ENCODE measurements at places on chromosomes 2 and 18.
A peak's percentile ranks its signal among the peaks of the same experiment; 100 is the strongest.

DNA sequence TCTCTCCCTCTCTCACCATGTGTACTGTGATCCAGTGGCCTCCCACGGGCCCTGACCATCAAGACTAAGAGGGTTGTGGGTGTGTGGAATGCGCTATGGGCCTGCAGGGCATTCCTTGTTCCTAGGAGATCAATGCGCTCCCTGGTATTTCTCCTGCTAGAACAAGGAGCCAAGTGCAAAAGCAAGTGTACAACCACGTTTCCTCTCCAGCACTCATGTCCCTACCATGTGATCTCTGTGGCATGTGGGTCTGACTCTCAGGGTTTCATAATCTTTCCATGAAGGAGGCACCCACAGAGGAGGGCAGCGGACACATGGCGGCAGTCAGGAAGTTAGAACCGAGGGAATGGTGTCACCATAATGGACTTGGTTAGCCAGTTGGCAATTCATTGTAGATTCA is 91.4 kb downstream of the MAPK4 start:
- no peak for DNase-seq

- DNase-seq, result no peak
Observed at GRCh38 chr18:62583376-62583775, 60.6 kb downstream of the ZCCHC2 start.

DNA sequence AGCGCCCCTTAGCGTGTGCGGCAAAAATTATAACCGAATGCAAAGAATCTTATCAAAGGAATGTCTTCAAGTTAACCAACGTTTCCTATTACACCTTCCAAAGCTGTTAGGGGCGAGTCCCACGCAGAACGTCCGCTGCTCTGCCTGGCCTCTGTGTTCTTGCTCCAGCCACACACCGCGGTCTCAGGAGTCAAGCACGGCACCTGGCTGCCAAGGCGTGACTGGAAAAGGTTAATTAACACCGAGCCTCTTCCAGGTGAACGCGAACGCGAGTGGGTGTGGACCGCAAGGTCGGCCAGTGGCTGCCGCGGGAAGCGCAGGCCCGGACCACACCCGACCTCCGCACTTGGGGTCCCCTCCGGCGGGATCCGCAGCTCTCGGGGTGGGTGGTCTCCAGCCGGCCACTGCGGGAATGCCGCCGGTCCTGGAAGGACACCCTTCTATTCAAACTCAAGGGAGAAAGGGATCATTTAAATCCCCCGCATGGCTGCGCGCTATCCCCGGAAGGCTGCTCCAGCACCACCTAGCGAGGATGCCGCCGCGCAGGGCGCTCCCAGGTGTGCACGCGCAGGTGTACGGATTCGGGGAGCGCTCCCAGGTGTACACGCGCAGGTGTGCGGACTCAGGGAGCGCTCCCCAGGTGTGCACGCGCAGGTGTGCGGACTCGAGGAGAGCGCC is 830 bp downstream of the CYB5A start:
- no peak for DNase-seq

GRCh38 chr2:99868260-99868659 is 274.1 kb downstream of the AFF3 start:
- no peak for DNase-seq

DNA sequence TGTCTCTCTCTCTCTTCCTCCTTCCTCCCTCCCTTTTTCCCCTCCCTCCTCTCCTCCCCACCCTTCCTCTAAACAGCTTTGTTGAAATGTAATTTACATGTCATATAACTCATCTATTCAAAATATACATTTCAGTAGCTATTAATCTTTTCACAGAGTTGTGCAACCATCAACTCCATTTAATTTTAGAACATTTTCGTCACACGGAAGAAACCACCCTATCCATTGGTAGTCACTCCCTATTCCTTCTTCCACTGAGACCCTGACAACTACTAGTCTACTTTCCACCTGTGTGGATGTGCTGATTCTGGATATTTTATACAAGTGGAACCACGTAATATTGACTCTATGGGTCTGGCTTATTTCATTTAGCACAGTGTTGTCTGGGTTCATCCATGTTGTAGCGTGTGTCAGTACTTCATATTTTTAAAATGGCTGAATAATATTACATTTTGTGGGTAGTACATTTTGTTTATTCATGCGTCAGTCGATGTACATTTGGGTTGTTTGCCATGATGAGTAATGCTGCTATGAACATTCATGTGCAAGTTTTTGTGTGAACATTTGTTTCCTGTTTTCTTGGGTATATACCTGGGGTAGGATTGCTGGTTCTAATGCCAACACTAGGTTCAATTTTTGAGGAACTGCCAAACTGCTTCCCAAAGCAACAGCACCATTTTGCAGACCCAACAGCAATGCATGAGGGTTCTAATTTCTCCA is 100.1 kb upstream of the GCFC2 start:
- no peak for DNase-seq

DNA sequence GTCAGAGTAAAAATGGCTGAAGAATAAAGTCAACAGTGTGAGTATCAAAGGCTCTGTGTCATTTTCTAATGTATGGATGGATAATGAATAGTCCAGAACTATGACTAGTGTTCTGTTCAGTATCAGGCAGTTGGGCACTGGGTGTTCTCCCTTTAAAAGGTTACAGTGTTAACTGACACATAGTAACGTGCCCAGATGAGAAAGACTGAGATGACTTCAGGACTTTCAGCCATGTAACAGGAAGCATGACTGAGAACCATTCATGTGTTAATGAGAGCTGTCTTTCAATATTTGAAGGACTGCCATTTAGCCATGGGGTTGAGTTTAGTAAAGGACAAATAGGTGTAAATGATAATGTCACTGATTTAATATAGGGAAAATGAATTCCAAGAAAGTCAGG is 187.1 kb downstream of the GULP1 start:
- no peak for DNase-seq

- DNase-seq, result no peak
Observed at GRCh38 chr18:79030680-79031079, 38.5 kb upstream of the ATP9B start.

GRCh38 chr18:30135938-30136337 is 906.6 kb downstream of the DSC3 start:
- DNase-seq, result no peak

DNA sequence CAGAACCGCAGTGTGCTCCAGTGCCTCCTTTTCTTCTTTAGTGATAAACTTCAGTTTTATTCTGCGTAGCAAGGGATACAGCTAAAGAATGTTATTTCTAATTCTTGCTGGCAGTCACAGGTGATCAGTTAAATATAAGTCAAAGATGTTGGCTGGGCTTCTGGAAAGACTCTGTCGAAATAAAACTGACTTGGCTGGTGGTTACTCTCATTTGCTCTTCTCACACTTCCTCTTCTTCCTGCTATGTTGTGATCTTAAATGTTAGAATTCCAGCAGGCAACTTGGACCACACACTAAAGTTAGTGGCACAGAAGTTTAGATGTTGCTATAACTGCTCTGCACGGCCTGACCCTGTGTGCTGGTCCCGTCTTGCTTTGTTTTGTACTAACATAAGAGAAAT is 278.6 kb downstream of the CDH19 start:
- DNase-seq, result no peak

DNA sequence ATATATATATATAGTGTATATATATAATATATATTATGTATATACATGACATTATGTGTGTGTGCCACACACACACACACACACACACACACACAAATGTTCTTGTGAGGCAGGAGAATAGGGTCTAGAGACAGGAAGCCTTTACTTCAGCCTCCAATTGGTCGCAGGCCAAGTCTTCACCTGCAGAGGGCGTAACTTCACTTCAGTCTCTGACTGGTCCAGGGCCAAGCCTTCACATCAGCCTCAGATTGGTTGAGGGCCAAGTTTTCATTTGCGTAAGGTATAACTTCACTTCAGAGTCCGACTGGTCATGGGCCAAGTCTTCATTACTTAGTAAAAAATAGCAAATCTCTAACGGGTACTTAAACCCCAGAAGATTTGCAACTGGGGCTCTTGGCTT is 13.2 kb upstream of the SS18 start:
- peak; percentile 36 for DNase-seq

GRCh38 chr18:39188278-39188677 is 1622.7 kb upstream of the CELF4 start:
- no peak for DNase-seq

DNA sequence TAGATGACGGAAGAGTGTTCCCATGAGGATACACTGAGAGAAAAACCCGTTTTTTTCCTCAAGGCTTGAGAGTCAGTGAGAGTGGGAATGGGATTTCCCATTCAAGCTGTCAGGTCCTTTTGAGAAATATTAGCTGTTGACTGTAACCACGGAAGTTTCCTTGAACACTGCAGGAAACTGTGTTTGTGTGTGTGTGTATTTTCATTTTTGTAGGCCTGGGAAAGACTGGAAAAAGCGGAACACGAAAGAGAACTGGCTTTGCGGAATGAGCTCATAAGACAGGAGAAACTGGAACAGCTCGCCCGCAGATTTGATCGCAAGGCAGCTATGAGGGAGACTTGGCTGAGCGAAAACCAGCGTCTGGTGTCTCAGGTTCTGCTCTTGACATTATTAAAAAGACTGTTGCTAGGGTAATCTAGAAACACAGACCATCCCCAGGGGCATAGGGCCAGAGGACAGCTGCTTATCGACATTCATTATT is 98.8 kb upstream of the EML6 start:
- DNase-seq, result no peak

DNA sequence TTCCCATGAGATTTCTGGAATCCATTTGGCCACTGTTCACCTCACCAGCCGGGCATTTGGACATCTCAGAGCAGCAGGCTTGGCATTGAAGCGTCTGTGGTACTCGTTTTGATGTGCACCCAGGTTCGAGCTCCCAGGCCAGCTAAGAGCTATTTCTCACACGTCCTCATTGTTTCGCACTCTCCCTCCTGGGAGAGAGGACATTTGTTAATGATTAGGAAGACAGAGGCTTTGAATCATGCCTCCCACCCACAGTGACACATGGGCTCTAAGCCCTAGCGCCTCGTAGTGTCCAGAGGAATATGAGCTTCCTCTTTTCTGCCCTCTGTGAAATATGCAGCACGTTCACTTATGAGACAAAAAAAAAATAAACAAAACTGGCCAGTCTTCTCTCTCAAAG is 361.8 kb downstream of the RND3 start:
- DNase-seq, result no peak

DNA sequence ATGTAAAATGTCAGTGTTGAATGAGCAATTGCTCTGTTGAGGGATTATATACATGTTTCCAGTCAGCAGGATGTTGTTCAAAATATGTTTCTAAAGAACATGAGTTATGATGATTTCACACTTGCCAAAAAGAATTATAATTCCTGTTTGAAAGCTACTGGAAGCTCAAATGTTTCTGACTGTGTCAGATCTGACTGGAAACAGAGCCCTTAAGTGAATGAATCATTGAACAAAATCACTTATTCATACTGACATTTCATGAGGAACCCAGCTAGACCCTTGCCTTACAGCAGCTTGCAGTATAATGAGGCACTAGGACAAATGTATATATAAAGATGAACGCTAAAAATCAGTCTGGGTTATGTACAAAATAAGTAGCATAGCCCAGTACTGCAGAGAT is 35.4 kb upstream of the ITGAV start:
- no peak for DNase-seq

DNA sequence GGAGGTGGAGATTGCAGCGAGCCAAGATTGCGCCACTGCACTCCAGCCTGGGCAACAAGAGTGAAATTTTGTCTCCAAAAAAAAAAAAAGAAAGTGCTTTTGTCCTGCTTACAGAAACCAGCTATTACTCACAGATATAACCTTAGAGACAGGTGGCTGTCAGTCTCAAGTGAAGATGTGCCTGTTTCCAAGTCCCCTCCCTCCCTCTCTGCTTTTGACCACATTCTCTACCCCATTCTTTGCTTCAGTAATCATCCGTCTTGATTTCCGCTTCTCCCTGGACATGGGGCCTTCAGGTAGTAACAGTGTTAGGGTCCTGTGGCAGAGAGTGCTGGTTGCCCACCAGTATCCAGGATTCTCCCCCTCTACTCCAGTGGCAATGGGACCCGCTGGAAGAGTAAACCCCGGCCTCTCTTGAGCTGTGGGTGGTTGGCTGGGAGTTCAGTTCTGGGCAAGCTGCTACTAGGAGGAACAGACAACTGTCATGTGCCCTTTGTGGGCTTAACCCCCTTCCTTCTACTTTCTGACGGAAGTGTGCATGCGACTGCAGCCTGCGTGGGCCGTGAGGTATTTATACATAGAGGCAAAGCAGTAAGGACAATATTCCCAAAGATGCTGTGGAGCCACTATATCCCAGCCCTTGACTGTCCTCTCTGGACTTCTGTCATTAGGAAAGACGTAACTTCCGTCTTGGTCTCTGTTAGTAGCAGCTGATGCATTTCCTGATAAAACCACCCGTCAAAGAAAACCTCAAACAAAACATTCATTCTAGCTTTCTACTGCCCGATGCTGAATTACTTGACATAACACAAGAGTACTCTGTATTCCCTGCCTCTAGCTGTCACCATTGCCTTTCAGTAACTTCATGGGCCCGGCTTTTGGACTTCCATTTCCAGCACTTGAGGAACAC is 17.8 kb downstream of the PDCL3 start:
- peak; percentile 13 for DNase-seq

DNA sequence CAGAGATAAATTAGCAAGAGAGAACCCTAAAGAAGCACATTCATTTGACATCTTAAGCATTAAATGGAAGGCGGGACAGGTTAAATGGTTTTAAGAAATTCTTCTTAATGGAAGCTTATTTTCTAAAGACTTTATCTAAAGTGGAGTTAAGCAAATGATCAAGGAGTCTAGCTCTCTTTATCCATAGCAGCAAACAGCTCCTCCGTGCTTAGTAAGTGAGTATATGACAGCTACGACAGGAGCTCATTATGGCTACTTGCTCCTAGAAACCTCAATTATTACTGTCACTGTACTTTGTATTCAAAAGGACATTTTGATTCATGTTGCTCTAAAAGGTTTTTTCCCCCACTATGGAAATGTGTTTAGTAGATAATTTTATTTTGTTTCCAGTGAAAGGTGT is 444.9 kb downstream of the TMX3 start:
- DNase-seq, result no peak

DNA sequence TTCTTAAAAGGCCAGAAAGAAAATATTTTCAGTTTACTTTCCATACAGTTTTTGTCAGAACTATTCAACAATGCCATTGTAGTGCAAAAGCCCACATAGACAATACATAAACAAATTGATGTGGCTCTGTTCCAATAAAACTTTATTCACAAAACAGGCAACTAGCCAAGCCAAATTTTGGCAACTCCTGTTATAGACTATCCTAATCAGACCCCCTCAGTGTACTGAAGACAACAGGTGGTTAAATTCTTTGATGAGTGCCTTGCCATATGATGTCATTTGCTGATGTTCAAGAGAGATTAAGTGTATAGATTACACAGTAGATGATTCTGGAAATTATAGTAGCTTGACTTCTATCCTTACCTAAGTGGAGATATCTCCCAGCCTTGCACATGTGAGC is 83.4 kb downstream of the FANCL start:
- no peak for DNase-seq

DNA sequence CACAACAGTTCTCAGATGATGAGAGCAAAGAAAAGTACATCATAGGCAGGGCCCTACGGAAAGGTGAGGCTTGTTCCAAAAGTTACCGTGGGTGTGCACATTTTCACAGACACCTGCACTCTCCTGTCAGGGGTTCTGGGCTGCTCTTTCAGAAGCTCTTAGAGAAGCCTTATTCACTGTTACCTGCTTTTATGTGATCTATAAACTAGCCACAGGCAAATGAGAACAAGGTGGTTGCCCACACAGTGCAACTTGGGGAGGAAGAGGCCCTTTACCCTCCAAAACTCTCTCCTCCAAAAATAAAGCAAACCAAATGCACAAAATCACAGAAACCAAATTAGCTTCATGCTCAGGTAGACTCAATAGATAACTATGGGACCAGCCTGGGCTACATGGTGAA is 11.1 kb upstream of the CUL3 start:
- DNase-seq, result no peak

GRCh38 chr2:147109291-147109690 is 735.5 kb upstream of the ACVR2A start:
- no peak for DNase-seq

Measured in stimulated activated CD4-positive, alpha-beta T cell treated with anti-CD3 and anti-CD28 coated beads, Interleukin-2, amount 100 ng/mL, for 48 hours (primary cell).